ENCODE measurements at places on chromosomes 16 and 17.
A peak's percentile ranks its signal among the peaks of the same experiment; 100 is the strongest.

- no peak for DNase-seq
Measured at GRCh38 chr16:30437511-30438046, 7.7 kb upstream of the DCTPP1 start.

GRCh38 chr16:77359065-77359502 lies 75.8 kb downstream of the ADAMTS18 start:
- no peak for DNase-seq

DNA sequence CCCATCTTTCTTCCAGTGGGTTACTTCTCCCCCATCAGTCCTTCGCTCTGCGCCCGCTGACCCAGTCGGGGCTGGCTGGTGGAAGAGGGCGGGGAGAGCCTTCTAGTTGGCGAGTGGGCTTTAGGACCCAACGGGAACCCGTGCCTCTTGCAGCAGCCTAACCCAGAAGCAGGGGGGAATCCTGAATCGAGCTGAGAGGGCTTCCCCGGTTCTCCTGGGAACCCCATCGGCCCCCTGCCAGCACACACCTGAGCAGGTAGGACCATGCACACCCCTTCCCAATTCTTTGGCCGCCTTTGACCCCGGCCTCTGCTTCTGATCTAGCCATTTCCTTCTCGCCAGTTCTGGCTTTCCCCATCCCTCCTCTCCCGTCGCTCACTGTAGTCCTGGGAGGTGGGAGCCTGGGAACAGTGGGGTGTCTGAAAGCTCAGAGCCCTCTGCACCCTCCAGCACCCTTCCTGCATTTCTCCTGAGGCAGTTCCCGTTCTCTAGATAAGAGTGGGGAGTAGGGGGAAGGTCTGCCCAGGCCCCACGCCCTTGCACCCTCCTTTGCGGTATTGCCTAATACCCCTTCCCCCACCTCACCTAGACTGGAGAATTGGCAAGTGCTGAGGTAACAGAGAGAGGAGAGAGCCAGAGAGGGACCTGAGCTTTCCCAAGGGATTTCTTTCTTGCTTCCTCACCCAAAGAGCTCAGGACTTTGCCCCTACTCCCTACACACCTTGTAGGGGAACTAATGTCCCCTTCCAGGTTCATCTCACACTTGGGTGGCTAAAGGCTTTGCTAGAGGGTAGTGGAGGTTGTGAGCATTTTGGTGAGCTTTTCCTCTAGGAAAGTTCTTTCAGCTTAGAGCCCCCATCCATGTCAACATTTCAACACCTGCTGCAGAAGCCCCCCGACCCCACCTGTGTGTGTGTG lies at the start of gene RARA:
TSS of gene RARA (plus strand) at position 150 of the 918 bp plus-strand sequence. CDS start 22,039 bp downstream, outside the sequence.
- peak; percentile 58 for DNase-seq

DNA sequence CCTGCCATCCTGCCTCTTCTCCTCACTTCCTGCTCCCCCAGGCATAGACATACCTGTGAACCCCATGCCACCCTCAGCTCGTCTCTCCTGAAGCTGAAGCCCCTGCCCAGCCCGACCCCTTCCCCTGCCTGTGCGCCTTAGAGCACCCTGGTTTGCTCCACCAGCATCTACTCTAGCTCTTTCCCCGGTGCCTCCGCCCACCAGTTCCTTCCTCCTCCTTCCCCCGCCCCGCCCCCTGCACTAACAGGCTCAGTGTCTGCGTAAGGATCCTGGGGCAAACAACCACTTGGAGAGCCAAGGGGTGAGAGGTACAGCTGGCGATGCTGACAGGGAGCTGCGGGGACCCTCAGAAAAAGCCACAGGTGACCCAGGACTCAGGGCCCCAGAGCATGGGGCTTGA lies 1.9 kb downstream of the GPR142 start:
- DNase-seq, result no peak

DNA sequence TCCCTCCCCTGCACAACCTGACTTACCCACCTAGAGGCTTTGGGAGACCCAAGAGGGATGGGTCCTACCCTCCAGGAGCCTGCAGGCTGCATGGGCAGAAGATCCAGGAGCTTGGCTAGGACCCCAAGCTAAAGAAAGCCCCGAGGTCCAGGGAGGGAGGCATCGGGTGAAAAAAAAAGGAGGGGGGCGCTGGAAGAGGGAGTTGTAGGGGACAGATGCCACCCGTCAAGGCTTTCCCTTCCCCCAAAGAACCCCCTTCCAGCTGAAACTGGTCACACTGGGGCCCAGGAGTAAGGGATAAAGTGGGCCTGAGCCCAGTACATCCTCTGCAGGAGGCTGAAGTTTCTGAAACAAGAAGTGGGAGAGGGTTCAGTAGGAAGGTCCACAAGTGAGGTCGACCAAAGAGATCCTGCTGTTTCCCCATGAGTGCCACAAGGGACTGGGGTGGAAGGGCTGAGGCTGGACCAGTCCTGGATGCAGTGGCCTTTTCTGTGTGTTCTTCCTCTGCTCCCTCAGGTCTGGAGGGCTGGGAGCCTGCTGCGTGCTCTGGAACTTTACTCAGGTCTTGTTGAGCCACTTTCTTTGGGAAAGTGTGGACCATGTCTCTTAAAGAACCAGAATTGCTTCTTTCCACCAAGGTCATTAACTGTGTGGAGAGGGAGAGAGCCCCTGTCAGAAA lies 14.2 kb upstream of the CBFB start:
- no peak for DNase-seq

DNA sequence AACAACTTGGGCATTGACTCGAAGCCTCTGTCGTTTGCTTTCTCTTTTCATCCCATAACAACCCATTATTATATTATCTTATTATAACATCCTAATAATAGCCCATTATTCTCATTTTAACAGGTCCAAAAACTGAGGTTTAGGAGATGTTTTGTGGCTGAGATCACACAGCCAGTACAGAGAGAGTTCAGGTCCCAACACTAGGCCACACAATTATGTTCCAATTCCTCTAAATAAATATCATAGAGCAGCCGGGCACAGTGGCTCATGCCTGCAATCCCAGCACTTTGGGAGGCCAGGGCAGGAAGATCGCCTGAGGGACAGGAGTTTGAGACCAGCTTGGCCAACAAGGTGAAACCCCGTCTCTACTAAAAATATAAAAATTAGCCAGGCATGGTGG lies 40.3 kb upstream of the KIFC3 start:
- DNase-seq, result no peak

DNA sequence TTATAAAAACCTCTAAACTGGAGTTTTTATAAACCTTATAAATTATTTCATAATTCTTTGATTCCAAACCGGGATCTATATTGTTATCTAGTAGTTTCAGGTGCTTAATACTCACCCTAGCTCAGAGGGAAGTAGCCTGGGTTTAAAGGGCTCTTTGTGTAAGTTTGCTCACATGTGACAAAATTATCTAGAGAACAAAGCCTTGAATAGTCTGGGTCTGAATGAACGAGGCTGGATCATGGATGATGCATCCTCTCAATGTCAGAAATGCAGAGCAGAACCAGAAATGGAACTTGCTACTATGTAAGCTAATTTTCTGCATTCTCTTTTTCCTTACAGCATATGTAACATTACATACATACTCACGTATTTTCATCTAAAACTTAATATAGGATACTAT lies 103.9 kb upstream of the NETO2 start:
- DNase-seq, result no peak

GRCh38 chr17:62178579-62178978 lies 113.5 kb upstream of the MED13 start:
- no peak for DNase-seq

DNA sequence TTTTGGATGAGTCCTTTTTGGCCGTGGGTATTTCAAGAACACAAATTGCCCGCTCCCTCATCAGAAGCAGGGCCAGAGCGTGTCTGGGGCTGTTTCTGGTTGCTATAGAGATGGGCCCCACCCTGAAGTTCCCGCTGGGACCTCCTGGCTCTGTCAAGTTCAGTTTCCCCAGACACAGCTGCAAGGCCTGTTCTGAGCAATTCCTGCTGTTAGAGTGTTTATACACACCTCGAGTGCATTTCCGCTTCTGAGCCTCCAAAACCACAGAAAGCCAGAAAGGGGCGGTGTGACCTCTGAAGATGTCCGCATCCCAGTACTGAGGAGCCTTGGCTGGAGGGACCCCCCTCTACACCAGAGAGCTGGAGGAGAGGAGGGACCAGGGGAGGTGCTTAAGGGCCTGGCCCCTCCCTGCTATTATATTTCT lies 9.3 kb upstream of the WBP2 start:
- DNase-seq, result peak; percentile 38

DNA sequence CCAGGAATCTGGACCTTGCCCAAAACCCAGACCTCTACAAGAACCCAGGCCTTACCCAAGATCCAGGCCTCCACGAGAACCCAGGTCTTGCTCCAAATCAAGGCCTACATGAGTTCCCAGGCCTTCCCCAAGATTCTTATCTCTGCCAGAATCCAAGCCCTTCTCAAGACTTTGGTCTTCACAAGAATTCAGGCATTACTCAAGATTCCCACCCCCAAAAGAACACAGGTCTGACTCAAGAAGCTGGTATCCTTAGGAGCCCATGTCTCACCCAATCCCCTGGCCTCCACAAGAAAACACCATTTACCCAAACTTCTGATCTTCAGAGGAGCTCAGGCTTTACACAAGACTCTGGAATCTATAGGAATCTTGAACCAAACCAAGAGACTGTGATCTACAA lies 2.6 kb downstream of the SPEM3 start:
- DNase-seq, result no peak

DNA sequence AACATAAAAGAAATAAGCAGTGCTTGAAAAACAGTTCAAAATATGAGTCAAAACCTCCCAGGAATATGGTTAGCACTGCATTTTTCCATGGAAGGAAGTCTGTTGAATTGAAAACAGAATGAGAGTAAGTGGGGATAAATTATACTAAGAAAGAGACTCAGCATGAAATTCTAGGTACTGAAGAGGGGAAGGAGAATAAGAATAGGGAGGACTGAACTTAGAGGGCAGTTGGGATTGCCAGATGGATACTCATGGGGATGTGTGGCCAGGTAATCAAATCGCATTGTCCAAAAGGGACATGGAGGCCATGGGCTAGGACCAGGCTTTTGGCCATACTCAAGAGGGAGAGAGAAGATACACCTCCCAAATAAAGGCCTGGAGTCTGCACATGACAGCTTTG lies 247.9 kb downstream of the CDH13 start:
- DNase-seq, result no peak

DNA sequence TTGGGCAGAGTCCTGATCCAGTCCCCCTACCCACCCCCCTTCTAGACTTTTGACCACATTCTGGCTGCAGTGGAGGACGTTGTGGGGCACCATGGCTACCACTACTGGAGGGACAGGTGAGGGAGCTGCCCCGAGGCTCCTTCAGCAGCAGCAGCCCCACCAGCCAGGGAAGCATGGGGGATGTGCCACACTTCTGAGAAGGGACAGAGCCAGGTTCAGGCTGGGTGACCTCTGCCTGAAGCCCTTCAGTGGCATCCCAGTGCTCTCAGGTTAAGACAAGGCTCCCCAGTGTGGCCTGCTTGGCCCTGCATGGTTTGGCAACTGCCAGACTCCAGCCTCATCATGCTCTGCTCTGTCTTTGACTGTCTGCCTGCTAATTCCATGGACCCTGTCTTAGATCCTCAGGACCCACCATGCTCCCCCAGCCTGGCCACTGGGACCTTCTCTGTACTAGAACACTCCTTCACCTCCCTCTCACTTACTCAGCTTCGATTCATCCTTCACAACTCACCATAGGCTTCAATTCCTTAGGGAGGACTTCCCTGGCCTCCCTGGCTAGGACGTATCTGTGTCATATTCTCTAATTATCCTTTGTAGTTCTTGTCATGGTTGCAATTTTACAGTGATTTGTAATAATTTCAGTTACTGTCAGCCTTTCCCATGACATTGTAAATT lies 8.8 kb downstream of the SLC9A5 start:
- DNase-seq, result no peak

- no peak for DNase-seq
Measured at GRCh38 chr17:47201166-47201565, 8.0 kb upstream of the MYL4 start.

GRCh38 chr16:78952630-78953029 lies 647.9 kb downstream of the MAF start:
- DNase-seq, result no peak

DNA sequence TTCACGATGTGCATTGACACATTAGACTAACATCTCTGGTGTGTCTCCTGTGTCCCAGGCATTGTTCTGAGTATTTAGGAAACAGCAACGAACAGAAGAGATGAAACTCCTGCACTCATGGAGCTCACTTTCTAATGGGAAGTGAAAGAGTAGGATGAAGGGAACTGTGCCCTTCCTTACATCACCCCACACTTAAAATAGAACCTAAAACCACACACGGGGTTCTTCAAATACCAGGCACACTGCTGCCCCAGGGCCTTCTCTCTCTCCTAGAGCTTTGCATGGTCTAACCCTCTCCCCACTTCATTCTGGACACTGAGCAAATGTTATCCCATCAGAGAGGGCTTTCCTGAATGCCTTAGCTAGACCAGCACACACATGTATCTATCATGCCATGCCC lies 33.7 kb downstream of the TRIM25 start:
- DNase-seq, result no peak

DNA sequence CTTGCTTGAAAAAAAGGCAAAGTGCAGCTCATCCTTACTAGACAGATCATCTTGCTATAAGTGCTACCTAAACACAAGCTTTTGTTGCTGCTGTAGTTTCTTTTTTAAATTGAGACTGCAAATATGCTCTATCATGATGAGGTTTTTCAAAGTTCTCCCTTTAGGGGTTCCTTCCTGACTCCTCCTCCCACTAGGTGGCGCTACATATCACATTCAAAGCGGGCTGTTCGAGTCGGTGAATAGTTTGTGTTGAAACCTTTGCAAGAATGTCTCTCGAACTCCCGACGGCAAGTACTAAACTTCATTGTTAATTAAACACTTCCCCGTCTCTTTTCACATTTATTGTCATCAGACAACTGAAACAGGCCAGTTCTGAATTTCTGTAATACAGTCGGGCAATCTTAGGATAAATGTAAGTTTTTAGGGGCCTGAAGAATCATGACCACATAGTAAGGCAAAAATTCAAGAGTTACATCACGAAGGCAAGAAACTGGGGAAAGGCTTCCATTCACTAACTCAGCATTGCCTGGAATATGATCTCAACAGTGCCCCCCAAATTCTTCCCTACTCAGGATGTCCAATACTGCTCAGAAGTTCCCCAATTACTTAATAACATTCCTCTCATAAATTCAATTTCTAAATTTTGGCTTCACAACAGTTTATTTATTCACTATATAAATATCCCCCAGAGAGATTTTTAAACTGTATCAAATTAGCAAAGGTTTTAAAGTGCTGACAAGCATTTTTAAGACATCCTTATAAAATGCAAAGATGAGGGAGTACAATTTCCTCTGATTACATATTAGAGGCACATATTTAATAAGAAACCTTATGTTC lies 6.7 kb downstream of the HS3ST3A1 start:
- DNase-seq, result peak; percentile 88

- DNase-seq, result no peak
Measured at GRCh38 chr16:89040391-89040790, 53.3 kb upstream of the ACSF3 start.

DNA sequence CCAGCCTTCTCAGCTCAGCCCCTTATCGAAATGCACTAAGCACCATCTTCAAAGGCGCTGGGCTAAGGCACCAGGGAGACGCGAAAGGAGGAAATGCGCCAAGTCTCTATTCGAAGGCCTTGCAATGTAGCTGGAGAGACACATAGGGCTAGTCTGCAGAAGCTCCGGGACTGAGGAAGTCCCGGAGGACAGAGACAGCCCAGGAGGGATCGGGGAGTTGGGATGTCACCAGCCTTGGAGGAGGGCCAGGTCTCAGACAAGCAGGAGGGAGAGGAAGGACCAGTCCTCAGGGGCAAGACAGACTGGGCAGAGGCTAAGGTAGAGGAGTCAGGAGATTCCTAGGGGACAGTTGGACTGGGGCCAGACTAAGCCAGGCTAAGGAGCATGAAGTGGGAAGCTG lies 8.5 kb downstream of the C17orf100 start:
- DNase-seq, result no peak

Measured in K562 (cell line).